ENCODE measurements at places on chromosomes 1 and 21. TPM values are rescaled to one million over a fixed set of nuclear protein-coding genes. Genes with fewer than 3 reads are reported as not detected.

GRCh38 chr1:29124366-29125236, 898 bp upstream of the TMEM200B start:
- DNase-seq = peak; percentile 36

GRCh38 chr1:113129529-113130185, 56.7 kb downstream of the LRIG2 start:
- no peak for DNase-seq

- DNase-seq = no peak
Observed at GRCh38 chr1:20624709-20625108, 8.5 kb upstream of the PINK1 start.

LCE1B gene
- total RNA-seq = not detected

DNA sequence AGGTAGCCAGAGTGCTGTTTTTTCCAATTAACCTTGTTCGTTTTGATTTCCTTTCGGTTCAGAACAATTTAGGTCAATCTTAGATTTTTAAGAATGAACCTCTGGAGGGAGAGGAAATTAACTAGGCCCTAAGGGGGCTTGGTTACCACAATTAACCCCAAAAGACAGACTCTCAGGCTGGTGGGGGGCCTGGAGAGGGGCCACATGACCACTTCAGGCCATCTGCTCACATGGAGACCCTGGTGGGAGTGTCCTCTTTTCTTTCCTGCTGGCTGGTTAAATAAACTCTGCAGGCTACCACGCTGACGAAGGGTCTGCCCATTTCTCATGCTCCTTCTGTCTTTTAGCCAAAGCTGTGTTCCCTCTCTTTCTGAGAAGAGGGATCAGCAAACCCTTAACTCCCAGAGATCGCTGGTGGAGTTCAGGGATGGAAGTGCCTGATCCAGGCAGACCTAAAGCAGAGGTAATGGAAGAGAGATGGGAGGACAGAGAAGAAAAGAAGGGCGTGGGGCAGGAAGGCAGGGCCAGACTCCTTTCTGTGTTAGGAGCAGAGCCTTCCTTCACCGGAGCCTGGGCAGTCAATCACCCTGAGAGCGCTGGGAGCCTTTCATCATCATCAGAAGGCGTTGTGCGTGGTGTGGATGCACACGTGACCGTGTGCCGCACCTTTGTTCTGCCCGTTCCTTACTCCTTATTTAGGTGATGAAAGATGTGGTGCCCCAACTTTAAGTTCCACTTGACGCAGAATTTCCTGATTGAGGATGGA, 58.5 kb downstream of the KIF26B start:
- DNase-seq = no peak

DNA sequence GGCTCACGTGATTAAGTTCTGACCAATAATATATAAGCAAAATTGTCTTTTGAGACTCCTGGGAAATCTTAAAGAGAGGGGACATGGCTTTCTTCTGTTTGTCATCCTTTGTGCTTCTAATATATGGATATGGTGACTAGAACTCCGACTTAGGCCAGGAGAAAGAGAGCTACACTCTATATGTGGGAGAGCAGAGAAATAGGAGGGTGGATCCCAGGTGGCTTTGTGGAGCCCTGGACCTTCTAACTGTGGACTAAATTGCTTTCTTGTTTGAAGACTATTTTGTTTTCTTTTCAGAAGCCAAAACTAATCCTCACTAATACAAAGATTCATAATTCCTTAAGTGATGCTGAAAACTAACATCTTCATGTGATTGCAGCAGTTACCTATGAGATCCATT, 75.0 kb downstream of the CENPF start:
- no peak for DNase-seq

GRCh38 chr21:18951271-18952038, 547.9 kb upstream of the TMPRSS15 start:
- no peak for DNase-seq

EFNA1 gene
- 158 TPM for total RNA-seq

DNA sequence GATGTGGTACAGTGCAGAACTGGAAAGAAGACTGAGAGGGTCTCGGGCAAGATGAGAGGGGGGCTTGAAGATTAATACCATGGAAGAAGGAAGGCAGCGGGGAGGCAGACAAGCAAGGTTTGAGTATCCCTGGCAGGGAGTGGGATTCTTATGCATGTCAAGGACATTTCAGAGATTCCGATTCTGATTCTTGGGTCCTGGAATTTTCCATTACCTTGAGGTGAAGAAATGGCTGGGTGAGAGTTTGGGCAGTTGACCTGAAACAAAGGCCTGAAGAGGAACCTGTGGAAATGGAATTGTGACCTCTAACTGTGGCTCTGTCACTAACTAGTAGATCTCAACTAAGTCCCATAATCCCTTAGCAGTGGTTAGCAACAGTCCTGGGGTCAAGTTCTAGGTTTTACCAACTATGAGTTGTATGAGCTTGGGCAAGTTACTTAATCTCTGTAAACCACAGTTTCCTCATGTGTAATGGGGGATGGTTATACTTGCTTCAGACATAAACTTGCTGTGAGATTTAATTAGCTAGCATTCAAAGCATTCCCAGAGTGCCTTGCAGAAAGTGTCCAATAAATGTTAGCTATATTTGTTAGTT, 8.6 kb upstream of the ACTN2 start:
- no peak for DNase-seq

- DNase-seq = no peak
Observed at GRCh38 chr1:3471356-3472087, 17.1 kb downstream of the ARHGEF16 start.

DNA sequence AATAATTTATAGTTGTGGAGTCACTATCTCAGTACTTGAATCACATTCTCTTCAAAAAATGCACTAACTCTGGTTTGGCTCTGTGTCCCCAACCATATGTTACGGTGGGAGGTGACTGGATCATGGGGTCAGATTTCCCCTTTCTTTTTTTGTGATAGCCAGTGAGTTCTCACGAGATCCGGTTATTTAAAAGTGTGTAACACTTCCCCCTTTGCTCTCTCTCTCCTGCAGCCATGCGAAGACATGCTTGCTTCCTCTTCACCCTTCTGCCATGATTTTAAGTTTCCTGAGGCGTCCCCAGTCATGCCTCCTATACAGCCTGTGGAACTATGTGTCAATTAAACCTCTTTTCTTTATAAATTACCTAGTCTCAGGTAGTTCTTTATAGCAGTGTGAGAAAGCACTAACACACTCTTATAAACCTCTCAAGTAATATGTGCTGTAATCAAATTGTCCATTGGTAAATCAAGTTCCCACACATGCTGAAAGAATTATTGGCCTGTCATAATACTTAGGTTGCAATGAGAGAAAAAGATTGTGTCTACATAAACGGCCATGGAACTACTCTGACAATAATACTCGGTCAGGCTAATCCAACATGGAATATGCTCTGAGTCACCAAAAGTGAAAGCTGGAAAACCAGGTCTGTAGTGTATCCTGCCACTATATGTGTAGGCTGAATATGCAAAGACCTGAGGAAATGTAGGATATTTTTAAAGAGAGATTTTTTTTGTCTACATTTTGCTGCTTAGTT, 107.5 kb downstream of the SLC44A5 start:
- DNase-seq = no peak

- DNase-seq = no peak
Observed at GRCh38 chr1:151976858-151977257, 16.8 kb downstream of the S100A10 start.

- DNase-seq = no peak
Observed at GRCh38 chr1:54498383-54499096, 49.5 kb upstream of the ACOT11 start.

- no peak for DNase-seq
Observed at GRCh38 chr1:65821386-65821785, 28.7 kb downstream of the PDE4B start.

LCE2C gene
- total RNA-seq = not detected

AJAP1 gene
- total RNA-seq = 4.6 TPM

DNA sequence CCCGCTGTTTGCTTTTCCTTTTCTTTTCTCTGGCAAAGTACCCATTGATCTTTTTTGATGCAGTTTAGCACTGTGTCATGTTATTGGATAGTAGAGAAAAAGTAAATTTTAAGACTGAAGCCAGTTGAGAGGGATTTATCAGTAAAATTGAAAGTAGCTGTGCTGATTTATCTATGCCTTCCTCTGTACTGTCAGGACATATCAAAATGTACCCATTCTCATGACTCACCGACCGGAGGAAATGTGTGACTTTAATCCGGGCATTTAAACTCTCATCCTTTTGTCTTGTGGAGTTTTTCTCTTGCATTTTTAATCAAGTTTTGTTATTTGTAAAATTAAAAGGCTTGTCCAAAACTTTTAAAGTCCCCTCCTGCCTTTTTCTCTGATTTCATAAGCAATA, 276.6 kb upstream of the FMN2 start:
- DNase-seq = no peak

DNA sequence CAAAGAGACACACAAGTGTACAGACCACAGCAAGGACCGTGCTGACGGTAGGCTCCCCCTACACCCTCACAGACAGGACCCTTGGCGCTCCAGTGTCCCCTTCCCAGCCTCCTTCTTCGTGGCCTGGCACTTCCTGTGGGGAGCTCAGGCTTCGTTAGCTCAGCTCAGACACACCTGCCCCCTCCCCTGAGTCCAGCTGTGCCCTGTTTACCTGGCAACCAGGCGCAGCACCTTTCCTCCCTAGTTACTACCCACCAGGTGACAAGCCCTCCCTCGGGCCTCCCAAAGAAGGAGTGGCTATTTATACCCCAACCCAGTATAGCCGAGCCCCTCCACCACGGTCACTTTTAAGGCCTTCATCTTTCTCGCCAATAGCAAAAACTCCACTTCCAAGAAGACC, 4.7 kb downstream of the CELF3 start:
- DNase-seq = no peak

RNF223 gene
- 1.7 TPM for total RNA-seq

DNA sequence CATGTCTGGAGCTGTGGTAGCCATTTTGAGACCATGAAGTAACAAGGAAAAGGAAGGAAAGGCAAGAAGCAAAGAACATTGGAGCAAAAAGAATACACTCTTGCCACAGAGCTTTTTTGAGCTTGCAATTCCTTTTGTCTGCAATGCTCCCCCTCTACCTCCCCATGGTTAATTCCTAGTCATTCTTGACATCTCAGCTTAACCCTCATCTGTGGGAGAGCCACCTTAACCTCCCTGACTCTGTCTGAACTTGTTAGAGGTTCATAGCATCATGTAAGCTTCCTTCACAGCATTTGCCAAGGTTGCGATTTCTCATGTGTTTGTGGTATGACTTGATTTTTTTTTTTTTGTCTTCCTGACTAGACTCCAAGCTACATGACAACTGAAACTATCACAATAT, 564.1 kb upstream of the PLXNA2 start:
- no peak for DNase-seq

- DNase-seq = no peak
Observed at GRCh38 chr1:228798035-228798434, 62.8 kb downstream of the RHOU start.

OLFML2B gene
- 51.3 TPM for total RNA-seq

DNA sequence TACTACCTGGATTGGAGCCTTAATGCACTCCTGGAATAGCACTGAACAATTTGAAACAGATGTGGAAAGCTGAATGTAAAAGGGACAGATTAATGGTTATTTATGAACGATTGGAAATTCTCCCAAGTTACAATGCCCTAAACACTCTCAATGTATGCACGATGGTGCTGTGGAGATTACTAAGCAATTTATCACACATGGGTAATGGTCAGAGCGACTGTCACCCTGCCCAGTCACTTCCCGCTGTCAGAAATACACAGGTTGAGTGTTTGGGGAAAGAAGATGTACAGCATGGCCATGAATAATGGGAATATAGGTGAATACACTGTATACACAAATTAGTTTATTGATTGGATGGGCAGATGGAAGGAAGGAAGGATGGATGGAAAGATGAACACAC, 342.4 kb downstream of the VAV3 start:
- DNase-seq = no peak

- DNase-seq = no peak
Observed at GRCh38 chr1:159755451-159756007, 25.2 kb upstream of the DUSP23 start.

DNA sequence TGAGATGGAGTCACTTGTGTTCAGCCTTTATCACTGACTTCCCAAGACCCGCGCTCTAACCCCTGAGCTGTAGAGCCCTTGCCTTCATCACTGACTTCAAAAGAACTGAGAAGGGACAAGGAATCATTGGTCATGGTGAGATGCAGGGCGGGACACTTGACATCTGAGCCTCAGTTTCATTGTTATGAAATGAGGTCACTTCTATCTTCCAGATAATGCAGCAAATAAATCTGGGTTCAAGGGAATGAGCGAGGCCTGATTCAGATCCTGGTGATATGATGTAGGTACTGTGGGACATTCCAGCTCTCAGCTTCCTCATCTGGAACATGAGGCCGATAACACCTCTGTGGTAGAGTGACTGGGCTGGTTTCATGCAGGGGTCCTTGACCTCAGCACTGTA, 13.8 kb downstream of the KAZN start:
- no peak for DNase-seq

DNA sequence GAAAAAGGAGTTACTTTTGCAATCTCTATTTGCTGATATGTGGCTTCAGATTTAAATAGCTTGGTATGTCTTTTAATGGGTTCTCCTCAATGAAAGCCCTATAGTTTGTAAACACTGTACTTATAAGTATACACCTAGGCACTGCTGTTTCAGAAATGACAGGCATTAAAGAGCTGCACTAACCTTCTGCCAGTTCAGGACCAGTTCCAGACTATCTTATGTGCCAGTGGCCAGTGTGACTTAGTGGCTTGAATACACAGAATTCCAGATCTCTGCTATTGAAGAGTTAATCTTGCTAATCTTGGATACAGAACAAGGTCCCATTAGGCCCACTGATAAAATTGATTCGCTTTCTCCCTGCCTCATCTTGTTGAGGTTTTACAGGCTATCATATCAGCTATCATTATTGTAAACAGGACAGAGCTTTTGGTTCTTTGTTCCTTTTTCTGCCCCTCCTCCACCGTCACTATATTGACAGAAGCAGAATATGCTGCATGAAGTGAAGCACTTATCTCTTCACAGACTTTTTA, 337.5 kb downstream of the LRRIQ3 start:
- no peak for DNase-seq

DNA sequence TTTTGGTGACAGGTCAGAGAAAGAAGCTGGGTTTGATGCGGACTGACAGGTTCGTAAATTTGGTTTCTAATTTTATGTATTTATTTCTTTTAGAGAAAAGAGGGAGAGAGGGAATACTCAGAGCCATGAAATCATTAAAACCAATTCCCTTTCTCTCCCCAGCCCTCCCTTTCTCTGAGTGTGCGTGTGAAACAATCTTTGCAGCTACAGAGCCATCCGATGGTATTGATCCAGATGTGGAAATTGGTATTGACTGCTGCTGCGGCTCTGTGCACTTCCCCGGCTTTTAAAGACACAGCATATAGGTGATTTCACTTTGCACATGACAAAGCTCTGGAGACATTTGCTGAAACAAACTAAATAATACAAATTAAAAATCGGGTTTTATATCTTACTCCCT, 42.4 kb upstream of the PBX1 start:
- no peak for DNase-seq

GRCh38 chr1:26907071-26907917, 6.5 kb downstream of the NR0B2 start:
- peak; percentile 77 for DNase-seq

GRCh38 chr1:210089855-210090254, 142.7 kb upstream of the SERTAD4 start:
- no peak for DNase-seq
